Occipital lobe (tissue), 3 donors: ENCODE measurements at places on chromosomes 5 and 9.
A peak's percentile ranks its signal among the peaks of the same experiment; 100 is the strongest.

GRCh38 chr5:155085282-155085989 lies 71.9 kb downstream of the KIF4B start:
- peak; percentile 14 for DNase-seq

GRCh38 chr9:36100532-36100931 lies 36.0 kb upstream of the GLIPR2 start:
- DNase-seq = no peak

DNA sequence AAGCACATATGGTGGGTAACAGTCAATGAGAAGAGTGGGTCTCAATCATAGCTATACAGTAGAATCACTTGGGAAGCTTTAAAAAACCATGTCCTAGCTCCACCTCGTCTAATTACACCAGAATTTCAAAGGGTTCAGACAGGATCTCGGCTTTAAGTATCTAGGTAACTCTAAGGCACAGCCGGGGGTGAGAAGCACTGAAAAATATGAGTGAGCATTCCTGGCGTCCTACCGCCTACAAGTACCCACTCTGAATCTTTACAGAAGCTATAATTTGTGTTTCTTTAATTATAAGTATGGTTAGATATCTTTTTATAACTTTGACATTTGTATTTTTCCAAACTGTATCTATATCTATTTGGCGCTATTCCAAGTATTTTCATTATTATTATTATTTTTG lies 16.1 kb downstream of the PAIP1 start:
- no peak for DNase-seq

- DNase-seq = no peak
Measured at GRCh38 chr9:98181746-98182068, 10.7 kb downstream of the CORO2A start.

GRCh38 chr5:159781626-159782157 lies 134.6 kb upstream of the ADRA1B start:
- no peak for DNase-seq
